Transverse colon (tissue), 4 donors: ENCODE measurements at places on chromosomes 3 and 15. TPM values are rescaled to one million over a fixed set of nuclear protein-coding genes. Genes with fewer than 3 reads are reported as not detected.

- DNase-seq: peak; percentile 75
These were observed 9.5 kb downstream of the PRKCD start for GRCh38 chr3:53170325-53171063.

CHRFAM7A gene
- total RNA-seq: 0.96 TPM

DNA sequence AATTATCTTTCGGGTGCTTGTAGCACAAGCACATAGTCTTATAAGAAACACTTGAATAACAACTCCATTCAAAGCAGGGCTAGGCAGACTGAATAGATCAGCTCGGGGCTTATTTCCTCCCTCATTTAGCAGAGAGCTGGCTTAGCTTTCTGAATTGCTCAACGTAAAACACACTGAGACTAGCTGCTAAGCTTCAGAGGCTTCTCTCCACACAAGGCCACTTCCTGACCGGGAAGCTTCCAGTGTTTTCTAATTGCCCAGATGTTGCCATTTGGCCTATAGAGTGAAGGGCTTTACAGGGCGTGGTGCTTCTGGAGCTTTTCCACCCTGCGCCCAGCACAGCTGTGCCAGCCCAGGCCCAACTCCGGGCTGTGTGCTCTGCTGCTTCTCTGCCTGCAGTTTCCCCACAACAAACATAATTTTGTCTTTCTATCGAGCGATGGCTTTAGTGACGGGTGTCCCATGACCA is 16.6 kb downstream of the FAM240A start:
- peak; percentile 26 for DNase-seq

ZCWPW2 gene
- 0.79 TPM for total RNA-seq

DNA sequence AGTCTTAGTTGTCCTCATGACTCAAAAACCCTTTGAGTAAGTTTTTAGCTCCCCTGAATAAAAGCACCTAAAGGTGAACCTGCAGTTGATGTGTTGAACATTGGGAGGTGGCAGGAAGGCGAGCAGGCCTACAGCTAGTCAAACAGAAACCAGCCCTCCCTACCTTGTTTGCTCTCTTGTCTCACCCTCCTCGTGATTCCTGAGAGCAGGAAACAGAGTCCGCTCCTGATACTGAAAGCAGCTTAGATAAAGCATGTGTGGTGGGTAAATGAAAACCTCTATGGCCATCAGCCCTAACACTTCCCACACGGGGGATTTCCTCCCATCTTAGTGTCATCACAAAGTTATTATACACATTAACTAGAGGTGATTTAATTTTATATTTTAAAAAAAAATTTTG is 21.8 kb upstream of the CLDN18 start:
- DNase-seq: no peak
